ENCODE measurements at places on chromosomes 13 and 19.
A peak's percentile ranks its signal among the peaks of the same experiment; 100 is the strongest.

DNA sequence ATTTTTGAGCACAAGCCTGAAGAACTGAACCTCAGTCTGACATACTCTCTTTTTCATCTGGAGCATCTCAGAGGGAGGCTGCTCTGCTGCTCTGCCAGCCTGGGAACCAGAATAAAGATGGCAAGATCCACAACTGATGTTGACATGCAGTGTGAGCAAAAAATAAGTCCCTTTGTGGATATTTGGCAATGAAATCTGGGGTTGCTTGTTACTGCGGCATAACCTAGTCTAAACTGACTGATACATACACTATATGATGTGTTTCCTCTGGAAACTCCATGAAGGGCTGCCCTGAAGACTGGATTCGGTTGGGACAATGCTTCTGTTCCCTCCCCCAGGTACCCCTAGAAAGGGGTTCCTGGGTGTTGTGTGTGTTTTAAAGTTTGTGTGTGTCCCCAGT lies 106.7 kb downstream of the IER2 start:
- DNase-seq = no peak

GRCh38 chr13:81199956-81200355 lies 859.0 kb upstream of the SPRY2 start:
- DNase-seq = no peak

GRCh38 chr13:94595001-94595949 lies 677 bp downstream of the TGDS start:
- peak; percentile 53 for DNase-seq

- DNase-seq = no peak
Measured at GRCh38 chr13:96629331-96629730, 364.9 kb downstream of the OXGR1 start.

- no peak for DNase-seq
Measured at GRCh38 chr13:83100237-83100636, 782.0 kb downstream of the SLITRK1 start.

DNA sequence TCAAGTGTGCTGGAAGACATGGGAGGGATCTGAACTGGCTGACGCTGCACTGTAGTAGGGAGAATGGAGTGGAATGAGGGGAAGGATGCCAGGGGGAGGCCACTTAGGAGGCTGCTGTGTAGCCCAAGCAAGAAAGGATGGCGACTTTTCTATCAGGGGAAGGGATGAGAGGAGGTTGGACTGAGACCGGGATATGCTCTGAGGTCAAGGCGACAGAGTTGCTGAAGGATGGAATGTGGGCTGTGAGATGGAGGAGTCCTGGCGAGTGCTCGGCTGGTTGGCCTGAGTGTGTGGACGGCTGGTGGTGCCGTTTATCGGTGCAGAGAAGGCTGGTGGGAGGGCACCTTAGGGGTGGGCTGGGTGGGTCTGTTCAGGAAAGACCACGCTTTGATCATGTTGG lies 45.7 kb downstream of the IRS2 start:
- DNase-seq = no peak

DNA sequence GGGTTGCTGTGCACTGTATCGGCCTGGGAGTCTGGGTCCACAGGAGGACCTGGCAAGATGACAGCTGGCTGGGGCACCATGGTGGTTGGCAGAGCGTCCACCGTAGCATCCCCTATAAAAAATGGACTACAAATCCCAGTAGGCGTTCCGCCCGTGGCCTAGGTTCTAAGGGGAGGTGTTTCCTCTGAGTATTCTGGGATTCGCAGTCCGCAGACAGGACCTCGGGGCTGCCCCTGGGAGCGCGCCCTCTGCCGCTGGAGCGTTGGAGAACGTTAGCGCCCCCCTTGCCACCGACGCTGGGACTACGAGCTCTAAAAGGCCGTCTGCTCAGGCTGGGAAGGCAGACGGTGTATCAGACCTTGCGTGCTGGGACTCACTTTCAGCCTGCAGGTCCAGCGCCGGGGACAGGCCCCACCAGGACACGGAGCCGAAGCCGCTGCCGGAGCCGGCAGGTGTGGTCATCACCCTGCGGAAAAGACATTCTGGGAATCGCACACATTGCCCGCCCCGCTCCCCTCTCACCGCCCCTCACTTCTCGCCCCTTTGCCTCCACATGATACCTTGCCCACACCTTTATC lies 372 bp downstream of the DNAAF3 start:
- peak; percentile 62 for DNase-seq

GRCh38 chr13:45592758-45593157 lies 22.8 kb downstream of the ERICH6B start:
- DNase-seq = no peak

DNA sequence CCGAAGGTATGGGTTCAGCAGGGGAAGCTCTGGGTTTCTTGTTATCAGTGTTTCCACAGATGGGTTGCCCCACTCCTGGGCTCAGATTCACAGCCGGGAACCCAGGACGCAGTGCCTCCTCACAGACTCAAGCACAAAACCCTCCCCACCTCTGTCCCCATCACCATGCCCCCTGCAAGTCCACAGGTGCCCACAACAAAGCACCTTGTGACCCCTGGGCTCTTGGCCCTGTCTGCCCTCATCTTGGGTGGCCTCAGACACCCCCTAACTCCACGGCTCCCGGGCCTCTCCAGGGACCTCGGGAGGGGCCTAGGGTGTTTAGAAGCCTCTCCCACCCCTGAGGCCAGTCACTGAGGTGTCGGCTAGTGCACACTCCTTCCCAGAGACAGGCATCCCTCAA lies 231.7 kb downstream of the TUBA3C start:
- no peak for DNase-seq

- peak; percentile 75 for DNase-seq
Measured at GRCh38 chr19:10112895-10113591, 1.6 kb downstream of the P2RY11 start.

GRCh38 chr19:51367255-51367564 lies 1.0 kb upstream of the ETFB start:
- no peak for DNase-seq

DNA sequence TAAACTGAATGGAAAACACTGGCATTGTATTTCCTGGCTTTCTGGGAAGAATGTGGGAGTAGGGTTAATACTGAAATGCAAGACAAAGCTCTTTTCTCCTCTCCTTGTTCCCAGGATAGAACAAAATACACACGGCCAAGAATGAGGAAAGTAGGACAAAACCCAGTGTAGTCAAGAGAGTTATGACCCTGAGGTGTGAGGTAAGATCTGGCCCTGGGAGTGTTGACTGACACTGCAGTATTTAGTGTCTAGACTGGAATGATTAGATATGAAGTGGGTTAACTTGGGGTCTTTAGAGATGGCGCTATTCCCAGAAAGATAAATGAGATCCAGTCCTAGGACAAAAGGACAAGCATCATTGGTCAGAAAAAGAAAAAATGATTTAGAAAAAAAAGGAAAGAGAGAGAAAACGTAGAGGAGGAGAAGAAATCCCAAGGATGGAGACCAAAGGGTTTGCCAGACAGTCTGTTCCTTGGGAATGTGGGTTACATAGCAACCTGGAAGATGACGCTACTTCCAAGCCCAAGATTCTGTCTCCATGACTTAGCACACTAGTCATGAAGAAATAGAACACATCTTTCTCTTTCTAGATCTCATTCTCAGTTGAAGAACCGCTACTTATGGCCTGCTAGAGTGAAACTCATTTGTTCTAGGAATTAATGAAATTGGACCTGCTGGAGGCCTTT lies 543.6 kb upstream of the GPC6 start:
- DNase-seq = no peak

DNA sequence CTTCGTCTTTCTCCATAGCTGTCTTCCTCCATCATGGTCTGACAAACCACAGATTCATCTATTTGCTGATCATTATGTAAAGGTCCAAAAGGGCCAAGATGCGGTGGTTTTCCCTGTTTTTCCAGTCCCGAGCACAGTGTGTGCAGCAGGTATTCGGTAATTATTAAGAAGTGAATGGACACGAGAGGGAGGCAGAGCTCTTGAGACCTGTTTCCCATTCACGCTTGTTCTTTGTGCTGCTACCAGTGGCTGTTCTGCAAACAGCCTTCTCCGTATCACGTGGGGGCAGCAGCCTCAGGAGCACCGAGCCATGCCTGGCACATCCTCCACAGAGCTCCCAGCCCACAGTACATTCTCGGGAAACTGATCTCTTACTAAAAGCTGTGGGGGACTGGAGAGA lies 50.3 kb downstream of the CCDC70 start:
- DNase-seq = no peak

GRCh38 chr19:5681391-5682106 lies 722 bp downstream of the HSD11B1L start:
- DNase-seq = no peak

GRCh38 chr19:44202470-44202869 lies 9.9 kb upstream of the ZNF227 start:
- DNase-seq = no peak

DNA sequence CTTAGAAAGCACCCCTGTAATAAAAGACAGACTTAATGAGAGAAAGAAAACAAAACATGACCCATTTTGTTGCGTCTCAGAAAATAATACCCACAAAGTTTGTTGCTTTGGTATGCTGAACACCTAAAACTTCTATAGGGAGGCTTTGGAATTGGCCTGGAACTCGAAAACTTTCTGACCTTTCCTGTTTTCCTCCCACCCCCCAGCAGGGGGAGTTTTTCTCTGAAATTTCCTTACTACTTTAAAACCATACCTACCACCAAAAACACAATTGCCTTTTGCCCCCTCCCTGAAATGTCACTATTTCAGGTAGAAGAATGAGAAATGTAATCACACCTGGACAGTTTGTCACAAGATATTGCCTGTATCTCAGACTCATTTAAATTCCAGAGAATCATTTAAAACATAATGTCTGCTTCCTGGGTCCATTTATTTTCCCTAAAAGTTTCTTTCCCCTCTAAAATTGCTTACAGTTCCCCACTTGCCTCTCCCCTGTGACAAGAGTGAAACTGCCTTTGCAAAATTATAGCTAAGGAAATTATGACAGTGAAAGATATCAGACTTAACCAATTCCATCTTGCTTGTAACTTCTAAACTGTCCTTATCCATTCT lies 2700.2 kb downstream of the PCDH9 start:
- DNase-seq = no peak

DNA sequence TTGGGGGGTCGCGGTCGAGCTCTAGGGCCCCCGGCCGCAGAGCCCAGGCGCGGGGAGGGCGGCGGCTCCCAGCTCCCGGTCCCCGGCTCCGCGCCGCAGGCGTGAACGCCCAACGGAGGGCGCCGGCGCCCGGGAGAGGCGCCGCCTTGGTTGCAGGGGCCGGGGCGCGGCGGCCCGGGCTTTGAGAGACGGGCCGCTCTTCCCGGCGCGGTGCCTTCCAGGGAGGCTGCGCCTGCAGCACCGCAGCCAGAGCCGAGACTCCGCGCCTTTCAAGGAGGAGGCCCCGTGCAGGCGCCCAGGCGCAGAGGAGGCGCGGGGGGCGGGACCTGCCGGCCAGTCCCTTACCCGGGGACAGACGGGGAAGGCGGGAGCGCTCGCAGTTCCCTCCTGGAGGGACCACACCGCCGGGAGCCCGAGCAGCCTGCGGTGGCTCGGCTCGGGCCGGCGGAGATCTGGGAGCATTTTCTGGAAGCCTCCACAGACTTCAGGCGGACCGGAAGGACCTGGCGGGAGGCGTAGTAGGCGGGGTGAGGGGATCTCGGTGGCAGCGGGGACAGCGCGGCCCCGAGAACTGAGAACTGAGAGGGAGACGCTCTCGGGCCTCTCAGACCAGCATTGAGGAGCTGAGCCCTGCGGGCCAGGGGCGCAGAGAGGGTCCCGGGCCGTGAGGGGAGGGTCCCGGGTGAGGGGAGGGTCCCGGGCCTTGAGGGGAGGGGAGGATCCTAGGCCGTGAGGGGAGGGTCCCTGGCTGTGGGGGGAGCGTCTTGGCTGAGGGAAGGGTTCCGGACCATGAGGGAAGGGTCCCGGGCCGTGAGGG lies 25.5 kb upstream of the MCF2L start:
- peak; percentile 70 for DNase-seq

DNA sequence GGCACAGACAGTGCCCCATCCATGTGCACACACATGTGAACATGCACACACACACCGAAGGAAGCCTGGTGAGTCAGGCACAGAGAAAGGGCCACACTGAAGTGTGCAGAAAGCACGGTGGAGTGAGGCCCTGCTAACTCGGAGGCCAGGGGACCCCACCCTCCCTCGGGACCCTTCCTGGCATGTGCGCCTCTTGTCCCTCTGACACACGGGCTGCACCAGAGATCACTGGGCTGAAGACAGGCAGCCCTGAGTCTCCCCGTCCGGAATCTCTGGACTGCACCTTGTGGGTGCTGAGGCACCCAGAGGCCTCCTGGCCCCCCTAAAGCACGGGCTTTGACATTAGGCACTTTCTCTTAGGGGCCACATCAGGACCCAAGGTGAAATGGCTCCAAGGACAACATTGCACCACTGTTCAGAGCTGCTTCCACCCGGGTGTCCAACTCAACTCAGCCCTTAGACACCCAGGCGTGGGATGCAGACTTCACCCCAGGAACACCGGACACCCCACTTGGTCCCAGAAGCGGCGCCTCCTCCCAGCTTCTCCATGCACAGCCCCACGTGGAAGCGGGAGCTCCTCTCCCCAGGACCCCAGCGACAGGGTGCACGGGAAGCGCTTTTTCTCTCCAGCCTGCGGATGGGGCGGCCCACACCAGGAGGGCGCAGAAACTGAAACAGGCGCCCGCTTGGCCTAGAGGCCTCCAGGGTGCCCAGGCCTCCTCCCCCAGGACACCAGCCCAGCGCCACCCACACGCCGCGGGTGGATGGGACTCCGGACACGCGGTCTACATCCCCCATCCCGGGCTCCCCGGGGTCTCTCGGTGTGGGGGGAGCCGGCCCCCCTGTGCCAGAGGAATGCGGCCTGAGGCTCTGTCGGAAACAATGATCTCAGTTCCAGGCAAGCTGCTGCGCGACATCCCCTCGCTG lies 90.2 kb downstream of the SPACA7 start:
- peak; percentile 35 for DNase-seq

- no peak for DNase-seq
Measured at GRCh38 chr13:104632736-104633135, 1566.5 kb upstream of the SLC10A2 start.

GRCh38 chr13:59441596-59442280 lies 722.0 kb downstream of the DIAPH3 start:
- no peak for DNase-seq

DNA sequence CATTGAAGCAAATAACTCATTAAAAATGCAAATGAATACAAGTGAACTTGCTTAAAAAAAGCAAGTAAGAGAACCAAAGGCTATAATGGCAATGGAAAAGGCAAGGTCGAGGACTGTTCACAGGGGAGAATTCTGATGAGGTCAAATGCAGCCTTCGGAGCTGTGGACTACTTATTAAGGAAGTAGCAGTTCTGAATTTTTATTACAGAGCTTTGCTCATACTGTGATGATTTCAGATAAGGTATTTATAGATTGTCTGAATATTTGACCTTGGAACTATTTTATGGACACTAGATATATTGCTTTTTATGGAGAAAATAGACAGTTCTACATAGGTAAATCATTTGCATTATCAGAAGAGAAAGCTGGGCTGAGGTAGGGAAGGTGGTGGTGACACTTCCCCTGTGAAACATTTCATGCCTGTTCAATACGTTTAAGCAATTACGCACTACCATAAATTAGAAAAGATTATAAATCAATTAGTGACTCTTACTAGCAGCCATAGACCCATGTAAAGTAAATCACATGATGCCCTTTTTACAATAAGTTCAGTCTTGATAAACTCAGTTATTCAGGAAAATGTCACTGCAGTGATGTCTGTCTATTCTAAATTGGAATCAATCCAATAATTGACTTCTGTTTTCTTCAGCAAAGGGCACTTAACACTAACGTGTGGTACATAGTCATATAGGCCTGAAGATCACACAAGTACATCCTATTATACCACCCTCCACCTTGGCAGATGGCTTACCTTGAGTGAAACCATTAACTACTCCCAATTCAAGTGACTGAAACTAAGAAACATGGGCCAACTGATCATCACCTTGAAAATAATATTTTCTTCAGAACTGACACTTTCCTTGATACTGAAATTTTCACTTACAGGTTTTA lies 260.0 kb downstream of the KLF12 start:
- DNase-seq = no peak

- no peak for DNase-seq
Measured at GRCh38 chr19:42120276-42120980, 11.8 kb downstream of the POU2F2 start.
